CD4-positive, alpha-beta T cell treated with Interferon gamma for 1 hour (primary cell): ENCODE measurements at places on chromosomes 4 and X.

- DNase-seq, result no peak
Measured at GRCh38 chrX:69522052-69522451, 17.9 kb downstream of the NALF2 start.

GRCh38 chr4:108152980-108153379 lies 15.8 kb downstream of the LEF1 start:
- no peak for DNase-seq

DNA sequence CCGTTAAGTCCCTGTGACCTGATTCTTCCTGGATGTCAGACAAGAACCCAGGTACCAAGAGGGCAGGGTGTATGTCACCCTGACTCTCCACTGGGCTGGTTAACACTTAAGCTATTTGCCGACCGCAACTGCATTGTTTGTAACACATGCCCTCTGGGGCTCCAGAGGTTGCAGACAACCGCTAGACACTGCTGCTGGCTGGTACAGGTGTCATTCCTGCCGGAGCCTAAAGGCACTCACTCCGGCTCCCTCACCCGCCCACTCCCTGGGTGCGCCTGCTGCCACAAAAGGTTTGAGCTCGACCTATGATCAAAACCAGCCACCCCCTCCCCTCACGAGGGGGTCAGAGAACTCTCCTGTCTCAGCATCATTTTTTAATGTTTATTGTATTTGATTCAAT lies 208.2 kb downstream of the FAT4 start:
- no peak for DNase-seq

DNA sequence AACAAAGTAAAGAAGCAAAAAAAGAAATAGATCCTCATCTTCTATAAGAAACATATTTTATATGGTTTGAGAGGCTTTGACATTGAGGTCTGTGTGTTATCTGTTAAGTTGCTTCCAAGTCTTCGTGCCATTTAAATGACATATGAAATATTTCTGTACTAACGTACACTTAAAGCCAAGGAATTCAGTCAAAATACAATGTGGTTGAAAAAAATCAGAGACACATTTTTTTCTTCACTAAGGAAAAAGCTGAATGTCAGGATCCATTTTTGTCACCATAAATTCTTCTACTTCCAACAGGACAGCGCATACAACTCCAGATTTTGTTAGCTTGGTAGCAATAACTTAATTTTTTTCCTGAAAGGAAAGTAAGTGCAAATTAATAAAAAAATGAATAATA lies 168.5 kb downstream of the FAT4 start:
- DNase-seq, result no peak

GRCh38 chr4:112410364-112410763 lies 105.6 kb downstream of the NEUROG2 start:
- no peak for DNase-seq

GRCh38 chr4:140427106-140427918 lies at the start of gene CLGN:
CLGN (minus strand) TSS chr4:140427648; CDS start chr4:140413078, 14,570 bp downstream.
- peak; percentile 37 for DNase-seq

DNA sequence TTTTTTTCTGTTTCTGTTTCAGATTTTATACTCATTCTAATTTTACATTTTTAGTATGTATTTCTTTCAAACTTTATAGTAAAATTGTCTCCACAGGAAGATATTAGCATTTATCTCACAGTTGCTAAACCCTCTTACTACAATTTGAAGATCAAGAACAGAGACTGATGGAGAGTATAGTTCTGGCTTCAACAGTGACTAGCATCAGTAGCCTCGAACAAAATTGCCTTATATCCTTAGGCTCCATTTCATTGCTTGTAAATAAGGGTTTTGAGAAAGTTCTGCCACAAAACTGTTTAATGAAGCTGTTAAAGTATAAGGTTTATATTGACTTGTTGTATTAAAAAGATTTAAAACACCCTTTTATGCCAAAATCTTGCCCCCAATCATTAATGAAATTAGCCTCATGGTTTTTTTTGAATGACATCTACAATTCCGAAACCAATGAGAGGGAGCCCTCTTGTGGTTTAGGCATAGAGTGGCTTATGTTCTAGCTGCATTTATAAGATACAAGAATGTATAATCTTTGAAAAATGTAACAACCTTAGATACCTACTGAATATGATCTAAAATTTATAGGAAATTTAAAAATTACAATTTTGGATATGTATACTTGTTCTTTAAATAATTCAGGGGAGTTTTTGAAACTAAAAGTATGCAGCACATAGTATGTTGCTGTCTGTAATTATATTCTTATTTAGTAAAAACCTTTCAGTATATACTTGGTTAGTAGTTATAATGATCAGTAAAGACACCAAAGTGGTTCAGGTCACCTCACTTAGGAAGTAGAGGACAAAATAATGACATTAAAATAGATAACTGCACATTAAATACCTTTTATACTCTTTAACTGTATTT lies 109.8 kb upstream of the HPGD start:
- no peak for DNase-seq

DNA sequence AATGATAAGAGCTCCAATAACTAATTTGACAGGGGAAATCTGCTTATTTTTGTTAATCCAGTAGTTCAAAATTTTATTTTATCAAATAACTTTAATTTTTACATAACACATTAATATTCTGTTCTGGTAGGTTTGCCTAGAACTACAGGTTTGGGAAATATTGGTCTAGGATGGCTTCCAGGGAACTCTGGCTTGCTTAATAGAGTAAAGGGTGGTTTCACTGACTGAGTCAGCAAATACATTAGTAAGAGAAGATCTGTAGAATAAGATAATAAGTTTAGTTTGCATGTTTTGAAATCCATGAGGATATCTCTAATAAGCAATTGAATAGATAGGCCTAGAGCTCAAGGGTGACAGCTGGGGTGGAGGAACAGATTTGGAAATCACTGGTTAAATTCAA lies 500.7 kb downstream of the ZNF674 start:
- no peak for DNase-seq

- DNase-seq, result no peak
Measured at GRCh38 chr4:128166982-128167381, 105.9 kb downstream of the LARP1B start.

DNA sequence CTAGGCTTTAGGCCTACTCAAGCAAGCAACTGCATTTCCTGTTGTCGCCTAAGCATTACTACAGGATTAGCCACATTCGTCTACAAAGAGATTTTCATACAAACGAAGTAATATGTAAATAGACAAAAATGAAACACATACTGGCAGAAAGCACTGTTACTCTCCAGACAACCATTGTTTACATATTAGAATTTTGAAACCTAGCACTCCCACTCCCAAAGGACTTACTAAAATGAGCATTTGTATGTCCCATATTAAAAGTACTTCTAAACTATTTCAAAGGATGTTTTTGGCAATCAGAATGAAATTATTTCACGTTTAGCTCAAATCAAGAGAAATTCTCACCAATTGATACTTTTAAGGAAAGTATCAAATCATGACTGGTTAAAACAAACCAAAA lies 570.8 kb downstream of the PRR32 start:
- no peak for DNase-seq

- no peak for DNase-seq
Measured at GRCh38 chr4:151931563-151931962, 170.8 kb upstream of the GATB start.
